ENCODE measurements at places on chromosomes 12 and 14.
A peak's percentile ranks its signal among the peaks of the same experiment; 100 is the strongest.

DNA sequence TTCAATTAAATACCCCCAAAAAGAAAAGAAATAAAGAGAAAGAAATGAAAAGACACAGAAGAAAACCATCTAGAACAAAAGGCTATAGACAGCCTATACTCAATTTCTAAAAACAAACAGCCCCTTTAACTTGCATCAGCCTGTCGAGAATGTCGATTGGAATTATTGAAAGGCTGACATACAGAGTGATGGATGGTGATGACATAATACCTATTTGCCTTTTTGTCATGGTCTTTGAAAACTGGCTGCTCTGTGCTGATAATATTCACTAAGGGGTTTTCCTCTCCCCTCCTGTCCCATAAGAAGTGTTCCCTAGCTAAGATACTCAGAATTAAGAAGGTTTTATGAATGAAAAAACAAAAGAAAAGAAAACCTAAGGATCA, 393.7 kb downstream of the SOX5 start:
- DNase-seq, result no peak

GRCh38 chr12:50661300-50662115, 102.4 kb upstream of the ATF1 start:
- no peak for DNase-seq

DNA sequence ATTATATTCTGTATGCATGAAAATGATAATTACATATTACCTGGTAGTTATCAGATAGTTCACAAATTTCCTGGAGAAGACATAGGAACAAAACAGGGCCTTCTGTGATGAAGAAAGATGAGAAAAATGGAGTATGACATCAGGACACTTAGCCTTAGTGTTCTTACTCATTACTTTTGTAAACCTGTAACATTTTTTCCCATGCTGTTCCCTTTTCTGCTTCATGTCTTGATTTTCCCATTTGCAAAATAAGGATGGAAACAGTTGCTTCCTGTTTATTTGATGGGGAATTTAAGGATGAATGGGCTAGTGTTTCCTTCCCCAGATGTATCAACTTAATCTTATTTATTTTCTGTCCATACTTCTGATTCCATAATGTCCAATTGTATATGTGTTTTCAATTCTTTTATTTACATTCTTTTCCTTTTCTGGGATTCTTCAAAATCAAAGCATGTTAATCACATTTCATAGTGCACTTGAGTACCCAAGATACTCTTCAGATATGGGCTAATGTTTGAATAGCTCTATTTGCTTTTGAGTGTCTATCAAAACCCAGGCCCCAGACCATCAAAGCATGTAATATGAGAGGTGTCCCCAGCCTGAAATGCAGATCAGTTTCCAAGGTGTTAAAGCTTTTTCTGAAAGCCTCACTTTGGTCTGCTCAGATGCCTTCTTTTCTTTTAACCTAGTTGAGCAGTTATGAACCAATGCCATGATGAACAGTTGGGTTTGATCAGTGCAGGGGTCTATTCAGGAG, 260.5 kb downstream of the RAD51B start:
- DNase-seq, result no peak

DNA sequence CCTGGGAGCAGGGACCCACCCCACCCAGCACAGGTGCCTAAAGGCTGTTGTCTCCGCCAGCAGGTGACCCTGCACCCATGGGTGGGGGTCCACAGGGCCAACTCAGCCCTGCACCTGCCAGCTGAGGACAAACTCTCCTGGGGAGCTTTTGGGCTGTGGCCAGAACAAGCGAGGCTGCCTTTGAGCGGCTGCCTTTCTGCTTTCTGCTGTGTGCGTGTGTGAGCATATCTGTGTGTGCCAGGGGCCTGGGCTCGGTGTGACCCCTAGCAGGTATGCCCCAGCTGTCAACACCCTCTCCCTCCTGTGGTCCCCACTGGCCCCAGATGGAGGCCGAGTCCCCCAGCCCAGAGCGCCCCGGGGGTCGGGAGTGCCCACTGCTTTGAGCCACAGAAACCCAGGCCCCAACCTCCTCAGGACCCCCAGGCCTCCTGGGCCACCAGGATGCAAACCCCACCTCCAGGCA, 25.9 kb upstream of the GPR132 start:
- no peak for DNase-seq

- no peak for DNase-seq
Observed at GRCh38 chr14:63460680-63461369, 82.4 kb downstream of the PPP2R5E start.

DNA sequence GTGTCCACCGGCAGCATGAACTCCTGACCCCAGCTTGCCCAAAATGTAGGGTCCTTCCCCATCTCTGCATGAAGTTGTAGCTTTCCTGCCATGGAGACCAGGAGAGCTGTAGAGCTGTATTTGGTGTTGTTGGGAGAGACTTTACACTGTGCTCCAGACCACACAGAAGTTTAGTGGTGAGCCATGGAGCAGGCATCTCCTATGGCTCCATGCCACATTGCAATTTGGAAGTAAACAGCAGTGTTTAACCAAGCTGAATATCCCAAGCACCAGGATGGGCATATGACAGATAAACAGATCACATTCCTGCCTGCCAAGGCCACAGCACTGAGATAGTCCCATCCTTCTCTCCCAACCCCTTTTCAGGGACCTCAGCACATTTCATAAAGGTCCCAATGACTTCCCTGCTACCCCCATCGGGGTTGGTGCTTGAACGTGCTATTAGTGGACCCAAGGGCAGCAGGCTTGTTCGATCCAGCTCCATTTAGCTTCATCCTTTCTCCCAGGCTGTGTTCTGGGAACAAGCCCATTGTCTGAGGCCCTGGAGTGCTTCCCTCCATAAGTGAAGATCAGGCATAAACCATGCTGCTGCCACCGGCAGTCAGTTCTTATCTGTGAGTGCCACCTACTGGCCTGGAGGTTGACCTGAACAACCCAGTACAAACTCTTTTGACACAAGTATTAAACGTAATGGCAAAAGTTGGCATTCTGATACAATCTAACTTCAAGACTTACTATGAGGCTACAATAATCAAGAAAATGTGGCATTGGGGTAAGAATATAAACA, 172.3 kb upstream of the ATXN7L3B start:
- no peak for DNase-seq

- DNase-seq, result no peak
Observed at GRCh38 chr12:53327435-53328042, 6.1 kb upstream of the AAAS start.

GRCh38 chr12:15756822-15757221, 32.4 kb downstream of the EPS8 start:
- no peak for DNase-seq

DNA sequence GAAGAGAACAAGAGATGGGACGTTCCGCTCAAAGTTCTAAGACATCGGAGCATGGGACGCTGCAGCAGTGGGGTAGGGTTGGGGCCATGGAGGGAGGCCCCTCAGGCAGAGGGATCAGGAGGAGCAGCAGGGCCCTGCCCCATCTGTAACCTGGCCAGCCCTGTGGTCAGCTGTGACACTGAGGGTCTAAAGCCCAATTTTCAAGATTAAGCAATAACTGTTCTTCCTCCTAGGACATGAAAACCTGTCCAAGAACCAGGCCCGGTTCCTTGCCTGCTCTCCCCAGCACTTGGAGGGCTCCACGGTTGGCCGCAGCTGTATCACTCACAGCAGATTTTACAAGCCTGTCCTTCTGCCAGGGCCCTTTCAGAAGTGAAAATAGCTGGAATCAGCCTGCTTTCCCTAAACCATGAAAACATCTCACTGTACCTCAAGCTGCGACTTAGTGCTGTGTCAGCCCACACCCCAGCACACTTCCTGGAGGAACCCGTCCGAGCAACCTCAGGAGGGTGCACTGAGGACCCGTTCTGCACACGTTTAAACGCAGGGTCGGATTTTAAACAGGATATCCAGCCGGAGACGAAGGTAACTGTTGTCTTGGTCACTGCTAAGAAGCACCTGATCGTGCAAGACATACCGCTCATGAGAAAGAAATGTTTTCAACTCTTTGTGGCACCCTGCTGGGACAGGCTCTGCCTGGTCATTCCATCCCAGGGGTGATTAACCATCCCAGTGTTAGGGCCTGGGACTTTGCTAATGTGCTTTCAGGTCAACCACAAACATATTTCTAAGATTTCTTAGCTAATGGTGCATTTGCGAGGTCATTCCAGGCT, 201.9 kb upstream of the DIO3 start:
- DNase-seq, result no peak

DNA sequence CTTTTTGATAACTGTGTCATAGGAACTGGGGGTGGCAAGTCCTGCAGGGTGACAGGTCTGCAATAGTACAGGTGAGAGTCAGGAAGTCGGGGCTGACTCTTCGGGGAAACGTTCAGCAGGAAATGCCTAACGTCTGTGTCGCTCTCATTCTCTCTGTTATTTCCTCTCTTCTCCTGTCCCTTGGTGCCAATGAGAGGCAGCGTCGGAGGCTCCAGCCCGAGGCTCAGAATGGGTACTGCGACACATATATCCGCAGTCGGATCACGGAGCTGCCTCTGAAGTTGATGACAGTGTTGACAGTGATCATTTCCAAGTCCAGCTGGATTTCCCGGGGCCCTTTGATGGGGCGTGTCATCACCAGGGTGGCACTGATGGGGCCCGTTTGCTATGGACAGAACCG, 2.7 kb upstream of the TC2N start:
- peak; percentile 91 for DNase-seq

- no peak for DNase-seq
Observed at GRCh38 chr12:47705229-47705565, 633 bp downstream of the RPAP3 start.

DNA sequence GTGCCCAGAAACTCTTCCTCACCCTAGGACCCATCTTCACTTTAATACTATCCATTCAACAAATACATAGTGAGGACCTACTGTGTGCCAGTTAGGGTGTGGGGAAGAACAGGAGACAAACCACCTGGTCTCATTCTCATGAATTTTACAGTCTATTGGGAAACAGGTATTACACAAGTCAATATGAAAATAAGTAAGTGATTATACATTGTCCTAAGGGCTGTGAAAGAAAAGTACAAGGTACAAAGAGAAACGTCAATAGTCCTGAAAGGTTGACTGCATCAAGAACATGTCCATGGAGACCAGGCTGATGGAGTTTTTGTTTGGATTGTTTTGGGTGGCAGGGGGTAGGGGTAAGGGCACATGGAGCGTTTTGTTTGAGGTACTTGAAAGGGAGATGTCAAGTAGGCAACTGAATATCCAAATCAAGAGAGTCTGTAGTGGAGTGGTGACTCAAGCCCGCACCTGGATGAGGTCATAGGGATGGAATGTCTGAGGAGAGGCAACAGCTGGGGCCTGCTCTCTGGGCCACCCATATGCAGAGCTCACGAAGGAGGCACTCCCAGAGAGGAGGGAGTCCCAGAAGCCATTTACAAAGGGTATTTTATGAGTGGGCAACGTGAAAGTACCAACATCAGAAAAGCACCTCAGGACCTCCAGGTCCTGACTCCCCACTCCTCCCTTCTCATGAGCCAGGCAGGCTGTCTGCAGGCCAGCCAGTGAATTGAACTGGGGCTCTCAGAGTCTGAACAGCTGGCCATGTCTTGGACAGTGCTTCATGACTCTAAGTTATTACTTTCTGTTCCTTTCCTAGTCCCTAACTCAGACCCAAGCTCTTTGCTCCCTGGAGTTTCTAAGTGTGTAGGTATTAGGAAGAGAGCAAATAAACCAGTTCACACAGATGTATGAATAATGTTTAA, 272.0 kb downstream of the ZFP36L1 start:
- no peak for DNase-seq

GRCh38 chr12:130058926-130059472, 103.3 kb upstream of the FZD10 start:
- no peak for DNase-seq

GRCh38 chr14:89247457-89248122, 169.4 kb downstream of the FOXN3 start:
- no peak for DNase-seq

- no peak for DNase-seq
Observed at GRCh38 chr14:35617500-35617899, 83.5 kb downstream of the INSM2 start.

DNA sequence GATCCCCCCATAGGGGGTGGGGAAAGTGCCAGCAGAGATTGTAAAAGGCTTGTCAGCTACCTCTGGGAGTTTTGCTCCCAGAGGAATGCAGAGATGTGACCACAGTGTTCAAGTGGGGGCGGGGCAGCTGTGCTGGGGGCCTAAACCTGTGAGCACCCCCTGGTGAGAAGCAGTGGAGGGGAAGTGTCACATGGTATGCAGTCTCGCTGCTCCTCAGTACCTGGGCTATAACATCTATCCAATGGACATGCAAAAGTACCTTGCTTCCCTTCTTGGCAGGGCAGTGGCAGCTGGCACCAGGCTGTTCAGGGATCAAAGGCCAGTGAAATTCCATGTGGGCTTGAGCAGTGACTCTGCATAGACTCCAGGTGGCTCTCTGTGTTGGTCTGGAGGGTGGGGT, 20.3 kb downstream of the OR4K2 start:
- DNase-seq, result no peak

DNA sequence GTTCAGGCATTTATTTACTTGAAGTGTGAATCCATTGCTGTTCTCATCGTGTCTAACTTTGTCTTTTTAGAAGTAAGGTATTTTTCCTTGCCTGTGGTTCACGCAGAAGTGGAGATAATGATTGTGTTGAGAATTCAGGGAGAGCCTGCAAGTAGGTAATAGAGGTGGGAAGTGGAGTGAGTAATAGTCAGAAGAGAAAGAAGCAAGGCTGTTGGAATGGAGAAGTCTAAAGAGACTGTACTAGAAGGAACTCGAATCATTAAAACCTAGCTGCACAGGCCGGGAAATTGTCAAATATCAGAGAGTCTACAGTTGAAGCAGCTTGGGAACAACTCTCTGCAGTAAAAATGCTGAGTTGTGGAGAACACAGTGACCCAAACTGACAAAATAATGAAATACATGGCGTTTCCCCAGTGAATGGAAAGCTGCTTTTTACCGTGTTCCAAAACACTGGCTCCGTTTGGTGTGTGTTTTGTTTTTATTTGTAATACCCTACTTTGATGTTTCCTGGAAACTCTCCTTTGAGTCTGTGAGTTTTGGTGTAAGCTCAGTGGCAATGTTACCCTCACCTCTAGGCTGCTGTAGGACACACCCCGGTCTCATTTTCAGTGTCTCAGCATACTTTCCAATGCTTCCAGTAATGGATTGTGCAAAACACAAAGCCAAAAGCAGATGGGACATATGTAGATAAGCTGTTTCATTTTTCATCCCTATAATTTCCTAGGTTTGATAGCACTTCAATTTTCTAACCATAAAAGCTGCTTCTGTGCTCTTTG, 146.6 kb downstream of the CRADD start:
- DNase-seq, result no peak
